ENCODE measurements at places on chromosomes 11 and 22. TPM values are rescaled to one million over a fixed set of nuclear protein-coding genes. Genes with fewer than 3 reads are reported as not detected.

- DNase-seq, result no peak
These were observed 21.5 kb downstream of the SULT4A1 start for GRCh38 chr22:43840851-43841250.

NOL12 gene
- 14.5 TPM for total RNA-seq

GRCh38 chr11:78567209-78567608 lies 7.5 kb downstream of the NARS2 start:
- no peak for DNase-seq

CRACR2B gene
- 17.9 TPM for total RNA-seq

Data from lung (tissue), 17 donors.